ENCODE measurements at places on chromosomes 13 and 19.

- H3K36me3 ChIP-seq, result no peaks in the 10 kb centered on the region
- H3K4me1 ChIP-seq, result peaks cover 34% of the 10 kb centered on the region
- no peak overlapping the region for H3K27ac ChIP-seq
- H3K27me3 ChIP-seq, result no peaks in the 10 kb centered on the region
- no peak for DNase-seq
- H3K4me3 ChIP-seq, result no peak overlapping the region
Observed at GRCh38 chr13:94329754-94330551, 149.5 kb downstream of the DCT start.

- no peaks in the 10 kb centered on the region for H3K36me3 ChIP-seq
- H3K4me3 ChIP-seq, result no peak within 1 kb of the TSS
- H3K27ac ChIP-seq, result no peak within 1 kb of the TSS
Observed at GRCh38 chr19:15672580-15673175, at the start of gene CYP4F12. TSS of gene CYP4F12 (plus strand) at chr19:15673087. CDS start at chr19:15673530, 443 bp downstream.

DNA sequence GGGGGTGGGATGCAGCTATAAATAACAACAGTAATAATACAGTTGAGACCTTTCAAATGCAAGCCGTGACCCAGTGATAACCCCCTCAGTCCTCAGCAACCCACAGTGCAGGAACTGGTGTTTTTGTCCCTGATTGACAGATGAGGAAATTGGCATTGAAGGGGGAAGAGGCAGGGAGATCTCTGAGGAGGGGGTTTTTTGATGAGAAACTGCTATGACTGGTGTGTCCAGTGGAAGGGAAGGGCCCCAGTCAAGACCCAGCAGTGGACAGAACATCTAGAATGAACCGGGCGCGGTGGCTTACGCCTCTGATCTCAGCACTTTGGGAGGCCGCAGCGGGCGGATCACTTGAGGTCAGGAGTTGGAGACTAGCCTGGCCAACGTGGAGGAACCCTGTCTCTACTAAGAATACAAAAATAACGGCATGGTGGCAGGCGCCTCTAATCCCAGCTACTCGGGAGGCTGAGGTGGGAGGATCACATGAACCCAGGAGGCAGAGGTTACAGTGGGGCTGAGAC lies 1.9 kb downstream of the MAP1S start:
- no peaks in the 10 kb centered on the region for H3K27me3 ChIP-seq
- H3K4me1 ChIP-seq, result peaks cover 39% of the 10 kb centered on the region
- peaks cover 37% of the 10 kb centered on the region for H3K36me3 ChIP-seq
- DNase-seq, result no peak

DNA sequence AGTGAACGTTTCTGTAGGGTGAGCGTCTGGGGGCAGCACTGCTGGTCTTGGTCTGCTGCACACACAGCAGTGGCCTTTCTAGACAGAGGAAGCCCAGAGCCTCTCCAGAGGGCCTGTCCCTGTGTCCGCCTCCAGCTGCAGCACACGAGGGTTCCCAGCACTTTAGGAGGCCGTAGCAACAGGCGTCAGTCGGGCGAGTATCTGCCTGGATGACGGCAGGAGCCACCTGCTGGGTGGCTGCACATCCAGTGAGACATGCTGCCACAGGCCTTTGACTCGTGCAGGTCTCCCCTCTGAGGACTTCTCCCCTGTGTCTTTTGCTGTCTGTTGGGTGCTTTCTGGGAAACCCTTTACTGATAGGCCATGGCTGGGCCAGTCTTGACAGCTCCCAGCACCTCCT lies 22.1 kb downstream of the AP2A1 start:
- no peaks in the 10 kb centered on the region for H3K4me1 ChIP-seq
- H3K36me3 ChIP-seq, result peaks cover 1% of the 10 kb centered on the region
- H3K27me3 ChIP-seq, result no peaks in the 10 kb centered on the region
- no peak for DNase-seq
